ENCODE measurements at places on chromosomes 13 and 19. TPM values are rescaled to one million over a fixed set of nuclear protein-coding genes. Genes with fewer than 3 reads are reported as not detected.

Gene LSR
- total RNA-seq: 10.0 TPM

Gene ZNF20
- 3.3 TPM for total RNA-seq

Gene CEACAM4
- total RNA-seq: not detected

Gene KLK14
- total RNA-seq: 1.1 TPM

Gene ZNF180
- 5.5 TPM for total RNA-seq

Gene KLK10
- total RNA-seq: not detected

Gene ZNF626
- total RNA-seq: 13.3 TPM

Gene RFXAP
- 13.8 TPM for total RNA-seq

Gene GRK1
- total RNA-seq: 0.16 TPM

Gene MAB21L1
- total RNA-seq: not detected

Gene ESD
- 150 TPM for total RNA-seq

Gene SRRM5
- 0.37 TPM for total RNA-seq

Gene PAF1
- 54.2 TPM for total RNA-seq

Gene DIAPH3
- 29.3 TPM for total RNA-seq

Gene GGN
- total RNA-seq: 0.30 TPM

Gene TLE2
- total RNA-seq: 4.7 TPM

Gene ZNF160
- 53.0 TPM for total RNA-seq
